ENCODE measurements at places on chromosomes 3 and 15. TPM values are rescaled to one million over a fixed set of nuclear protein-coding genes. Genes with fewer than 3 reads are reported as not detected.

GRCh38 chr3:187997490-187997889 lies 156.5 kb upstream of the LPP start:
- no peak for DNase-seq

- no peak for DNase-seq
Observed at GRCh38 chr15:76163457-76164295, 103.9 kb downstream of the TMEM266 start.

DNA sequence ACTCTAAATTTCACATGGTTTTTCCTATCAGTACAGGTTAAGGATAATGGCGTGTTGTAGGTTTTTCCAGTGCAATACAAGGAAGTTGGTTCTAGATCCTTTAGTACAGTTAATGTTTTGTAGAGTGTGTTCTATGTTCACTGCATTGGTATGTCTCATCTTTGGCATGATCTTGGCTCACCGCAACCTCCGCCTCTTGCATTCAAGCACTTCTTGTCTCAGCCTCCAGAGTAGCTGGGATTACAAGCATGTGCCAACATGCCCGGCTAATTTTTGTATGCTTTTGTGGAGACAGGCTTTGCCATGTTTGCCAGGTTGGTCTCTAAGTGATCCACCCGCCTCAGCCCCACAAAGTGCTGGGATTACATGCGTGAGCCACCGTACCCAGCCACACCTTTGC lies 30.4 kb downstream of the SNRPN start:
- DNase-seq: no peak

The LYSMD4 gene
- 9.7 TPM for total RNA-seq

DNA sequence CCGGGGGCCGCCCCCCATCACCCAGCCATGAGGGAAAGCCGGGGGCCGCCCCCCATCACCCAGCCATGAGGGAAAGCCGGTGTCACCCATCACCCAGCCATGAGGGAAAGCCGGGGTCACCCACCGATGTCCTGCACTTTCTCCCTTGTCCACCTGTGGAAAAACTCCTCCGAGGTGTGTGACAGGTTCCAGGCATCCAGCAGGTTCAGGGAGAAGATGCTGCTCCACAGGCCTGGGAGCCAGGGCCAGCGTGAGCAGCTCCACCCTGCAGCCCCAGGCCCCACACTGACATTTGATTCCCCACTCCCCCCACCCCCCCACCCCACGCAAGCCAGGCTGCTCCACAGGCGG lies 15.5 kb upstream of the EHD4 start:
- DNase-seq: no peak

The EPHB1 gene
- total RNA-seq: 1.3 TPM

- no peak for DNase-seq
Observed at GRCh38 chr3:179045719-179046402, 25.7 kb downstream of the ZMAT3 start.

GRCh38 chr15:70132139-70132538 lies 34.4 kb upstream of the TLE3 start:
- DNase-seq: no peak

GRCh38 chr3:141384157-141384556 lies 15.9 kb downstream of the ZBTB38 start:
- DNase-seq: no peak

- DNase-seq: no peak
Observed at GRCh38 chr15:74188216-74188615, 14.4 kb downstream of the STRA6 start.

- no peak for DNase-seq
Observed at GRCh38 chr3:186896875-186897274, 33.5 kb upstream of the ST6GAL1 start.

All from activated T-cell treated with anti-CD3 and anti-CD28 coated beads, Interleukin-2, amount 50 U/mL, for 72 hours (primary cell).